Right renal pelvis (tissue), 4 donors: ENCODE measurements at places on chromosomes 7 and 10.

DNA sequence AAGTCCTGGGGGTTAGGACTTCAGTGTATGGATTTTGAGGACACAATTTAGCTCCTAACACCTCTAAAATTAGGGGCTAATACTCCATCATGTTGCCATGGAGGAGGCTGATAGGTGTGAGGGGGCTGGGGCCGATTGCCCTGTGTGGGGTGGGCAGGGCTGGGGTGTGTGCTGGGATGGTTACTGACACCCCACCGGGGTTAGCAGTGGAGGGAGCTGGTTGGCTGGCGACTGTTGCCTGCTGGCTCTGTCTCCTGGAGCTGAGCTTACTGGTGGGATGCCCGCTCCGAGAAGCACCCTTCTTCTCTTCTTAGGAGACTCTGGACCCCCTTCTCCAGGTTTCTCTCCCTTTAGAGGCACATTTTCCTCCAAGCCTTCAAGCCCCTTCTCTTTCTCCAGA lies 22.2 kb upstream of the SH2D4B start:
- no peak for DNase-seq

DNA sequence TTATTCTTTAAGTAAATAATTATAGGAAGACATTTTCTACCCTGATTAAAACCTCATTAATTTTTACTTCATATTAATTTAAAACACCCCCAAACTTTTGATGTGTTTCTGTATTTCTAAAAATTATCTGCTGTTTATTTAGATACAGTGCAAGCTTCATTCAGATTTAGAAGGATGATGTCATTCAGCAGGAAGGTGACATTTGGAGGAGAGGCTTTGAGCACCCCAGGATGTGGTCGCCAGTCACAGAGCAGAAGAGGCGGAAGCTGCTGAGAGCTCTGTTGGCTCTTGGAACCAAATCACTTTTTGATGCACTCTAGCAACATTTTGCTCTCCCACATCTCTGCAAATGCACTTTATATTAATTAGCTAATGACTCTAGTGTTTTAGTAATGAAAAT lies 233.9 kb upstream of the CACNA2D1 start:
- no peak for DNase-seq

DNA sequence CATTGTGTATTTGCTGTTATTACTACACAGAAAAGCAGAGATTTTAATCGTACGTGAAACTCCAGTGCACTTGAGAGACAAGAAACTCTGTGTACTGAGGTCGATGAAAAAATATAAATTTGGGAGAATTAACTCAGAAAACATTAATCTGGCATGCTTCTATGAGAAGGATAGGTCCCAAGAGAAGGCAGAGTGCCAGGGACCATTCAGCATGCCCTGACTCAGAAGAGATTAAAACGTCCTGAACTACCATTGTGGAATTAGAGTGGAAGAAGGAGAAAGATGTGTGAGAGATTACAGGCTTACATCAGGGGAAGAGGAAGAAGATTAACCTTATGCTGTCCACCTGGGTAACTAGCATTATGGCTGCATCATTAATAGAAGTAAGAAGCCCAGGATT lies 72.4 kb downstream of the REEP3 start:
- no peak for DNase-seq

GRCh38 chr10:20115894-20116293 lies 299.7 kb downstream of the PLXDC2 start:
- no peak for DNase-seq

DNA sequence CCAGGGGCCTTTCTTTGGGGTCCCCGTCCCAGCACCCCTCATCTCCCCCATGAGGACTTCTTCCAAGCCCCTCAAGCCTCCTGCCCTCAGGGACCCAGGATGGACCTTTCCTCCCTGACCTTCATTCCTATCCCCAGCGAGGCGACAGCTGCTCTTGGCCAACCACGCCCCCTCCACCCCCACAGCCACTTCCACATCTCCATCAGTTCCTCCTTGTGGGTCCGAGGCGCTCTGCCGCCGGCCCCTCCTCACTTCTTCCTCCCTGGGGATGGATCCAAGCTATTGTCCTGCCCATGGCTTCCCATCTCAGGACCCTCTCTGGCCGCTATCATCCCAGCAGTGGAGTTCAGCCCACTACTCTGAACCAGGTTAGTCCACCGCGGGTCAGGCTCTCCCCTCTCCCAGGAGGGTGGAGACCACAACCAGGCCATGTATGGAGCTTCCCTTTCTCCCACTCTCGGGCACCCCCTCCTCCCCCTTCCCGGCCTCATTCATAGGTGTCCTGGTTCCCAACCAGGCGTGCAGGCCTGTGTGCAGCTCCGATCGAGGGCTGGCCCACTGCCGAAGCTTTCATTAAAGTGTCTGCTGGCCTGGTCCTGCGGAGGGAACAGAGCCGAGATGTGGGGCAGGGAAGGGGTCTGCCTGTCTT lies 1.7 kb upstream of the SH2B2 start:
- DNase-seq: no peak

DNA sequence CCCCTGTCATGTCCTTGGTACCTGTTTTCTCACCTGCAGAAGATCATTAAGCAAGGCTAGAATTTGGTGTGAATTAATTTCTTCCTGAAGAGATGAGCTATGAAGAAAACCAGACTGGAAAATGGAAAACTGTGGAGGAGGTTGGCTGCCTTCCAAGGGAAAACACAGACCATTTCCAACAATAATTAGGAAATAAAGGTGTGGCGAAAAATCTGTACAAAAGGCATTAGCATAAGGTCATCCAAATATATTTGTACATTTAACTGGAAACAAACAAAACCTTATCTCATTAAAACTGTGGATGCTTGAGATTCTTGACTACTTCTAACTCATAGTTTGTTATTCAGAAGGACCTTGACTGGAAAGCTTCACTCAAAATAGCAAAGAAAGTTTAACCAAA lies 1.7 kb downstream of the STN1 start:
- DNase-seq: no peak

GRCh38 chr10:71187600-71187999 lies 24.8 kb upstream of the UNC5B start:
- no peak for DNase-seq

- no peak for DNase-seq
Measured at GRCh38 chr10:124162136-124162535, 68.7 kb upstream of the CHST15 start.

DNA sequence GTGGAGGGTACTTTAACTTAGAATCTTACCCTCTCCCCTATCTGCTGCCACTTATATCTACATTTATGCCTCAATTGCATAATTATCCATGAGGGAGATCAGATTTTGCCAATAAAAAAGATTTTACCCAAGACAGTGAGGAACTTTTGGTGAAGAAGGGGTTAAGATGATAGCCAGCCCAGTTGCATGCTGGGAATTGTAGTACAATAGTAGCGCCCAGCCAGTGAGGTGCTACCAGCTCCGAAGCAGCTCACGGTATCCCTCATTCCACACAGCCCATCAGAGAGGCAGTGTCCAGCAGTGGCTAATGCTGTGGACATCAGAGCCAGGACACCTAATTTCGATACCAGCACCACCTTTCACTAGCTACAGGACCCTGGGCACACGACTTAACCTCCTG lies 5.9 kb upstream of the LGI1 start:
- no peak for DNase-seq

DNA sequence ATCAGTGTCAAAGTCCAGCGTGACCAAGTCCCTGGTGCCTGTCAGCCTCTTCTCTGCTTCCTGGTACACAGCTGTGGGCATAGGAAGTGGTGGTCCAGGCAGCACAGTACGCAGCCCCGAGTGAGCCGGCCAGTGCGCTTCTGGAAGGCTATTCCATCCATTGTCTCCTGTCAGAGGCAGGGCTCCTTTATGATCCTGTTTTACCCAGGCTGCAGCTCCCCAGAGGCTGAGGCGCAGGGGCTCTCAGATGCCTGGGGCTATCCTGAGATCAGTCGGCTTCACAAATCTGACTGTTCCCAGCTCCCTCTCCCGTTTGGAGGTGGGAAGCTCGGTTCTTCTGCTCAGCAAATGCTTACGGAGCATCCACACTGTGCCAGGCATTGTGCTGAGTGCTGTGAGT lies 70.3 kb downstream of the LANCL2 start:
- DNase-seq: no peak

- no peak for DNase-seq
Measured at GRCh38 chr7:81190997-81191768, 272.3 kb upstream of the SEMA3C start.

DNA sequence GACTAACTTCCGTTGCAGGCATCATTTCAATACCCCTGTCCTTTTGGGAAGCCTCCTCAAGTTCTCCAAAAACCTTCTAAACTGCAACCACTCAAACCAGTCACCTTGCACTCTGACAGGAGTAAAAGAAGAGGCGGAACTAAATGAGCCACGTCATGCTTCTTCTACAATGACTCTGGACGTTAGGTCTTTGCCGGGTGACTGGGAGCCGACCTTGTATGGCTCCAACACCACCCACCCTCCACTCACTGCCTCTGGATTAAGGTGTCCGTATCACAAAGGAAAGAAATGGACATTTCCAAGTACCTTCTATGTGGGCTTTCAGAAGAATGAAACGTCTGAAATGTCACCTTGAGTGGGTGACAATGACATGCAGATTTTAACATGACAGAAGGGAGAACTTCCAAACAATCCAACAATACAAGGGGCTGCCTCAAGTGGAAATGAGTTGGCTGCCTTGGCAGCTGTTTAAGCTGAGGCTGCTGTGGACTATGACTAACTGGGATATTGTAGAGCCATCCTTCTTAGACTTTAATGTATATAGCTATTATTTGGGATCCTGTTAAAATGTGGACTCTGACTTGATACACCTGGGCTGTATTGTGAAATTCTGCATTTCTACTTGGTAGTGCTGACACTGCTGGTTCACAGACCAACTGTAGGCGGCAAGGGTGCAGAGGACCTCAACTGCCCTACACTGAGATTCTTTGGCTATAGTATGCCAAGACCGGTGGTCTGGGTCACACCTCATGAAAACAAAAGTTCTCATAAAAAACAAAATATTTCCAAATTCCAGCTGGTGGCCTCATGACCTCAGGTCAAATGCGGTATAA lies 33.8 kb upstream of the PDLIM1 start:
- DNase-seq: no peak

GRCh38 chr10:76301211-76301610 lies 869.8 kb downstream of the LRMDA start:
- DNase-seq: no peak

DNA sequence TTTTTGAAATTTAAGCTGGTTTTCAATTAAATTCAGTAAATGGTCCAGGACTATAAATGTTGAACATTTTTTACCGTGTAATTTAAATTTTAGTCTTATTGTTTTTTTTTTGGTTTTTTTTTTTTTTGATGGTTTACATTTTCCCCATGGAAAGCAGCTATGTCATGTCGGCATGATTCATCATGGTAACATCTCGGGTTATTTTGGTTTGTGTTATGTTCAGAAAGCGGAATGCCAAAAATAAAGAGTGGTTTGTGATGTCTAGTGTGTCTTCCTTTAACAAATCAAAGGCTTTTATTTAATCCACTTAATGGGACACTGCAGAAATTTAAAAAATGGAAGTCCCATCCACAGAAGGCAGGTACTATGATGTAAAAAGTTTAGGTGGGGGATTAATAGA lies 58.5 kb downstream of the TRUB1 start:
- no peak for DNase-seq

DNA sequence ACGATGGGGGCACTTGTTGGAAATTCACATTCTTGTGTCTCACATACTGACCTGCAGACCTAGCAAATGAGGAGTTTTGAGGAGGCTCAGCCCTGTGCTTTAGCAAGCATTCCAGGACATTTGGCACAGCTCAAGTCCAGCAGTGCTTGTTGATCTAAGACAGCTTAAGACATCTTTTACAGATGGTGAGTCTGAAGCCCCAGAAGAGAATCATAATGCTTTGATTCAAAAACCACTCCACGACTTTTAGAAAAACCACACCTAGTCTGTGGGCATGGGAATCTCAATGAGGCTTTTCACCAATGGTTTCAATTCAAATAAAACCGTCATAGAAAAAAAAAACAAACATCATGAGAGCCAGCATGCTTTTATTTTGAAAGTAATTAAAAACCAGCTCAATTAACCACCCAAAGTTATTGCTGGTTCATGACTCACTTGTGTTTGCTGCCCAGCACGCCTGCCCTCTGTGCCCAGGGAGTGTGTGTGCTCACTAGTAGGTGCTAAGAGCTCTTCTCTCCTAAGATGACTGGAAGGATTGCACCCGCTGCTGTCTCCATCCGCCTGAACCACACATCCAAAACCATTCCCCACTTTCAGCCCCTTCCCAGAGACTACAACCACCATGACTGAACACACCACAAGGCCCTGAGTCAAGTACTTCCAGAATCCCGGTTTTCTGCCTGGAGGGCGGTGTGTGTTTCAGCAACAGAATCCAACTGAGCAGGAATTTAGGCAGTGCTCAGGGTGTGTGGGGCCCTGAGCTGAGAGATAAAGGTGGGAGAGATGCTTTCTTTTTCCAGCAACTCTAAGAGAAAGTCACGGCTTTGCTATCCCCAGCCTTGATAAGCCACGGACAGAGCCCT lies 130.2 kb upstream of the ADAM12 start:
- no peak for DNase-seq

DNA sequence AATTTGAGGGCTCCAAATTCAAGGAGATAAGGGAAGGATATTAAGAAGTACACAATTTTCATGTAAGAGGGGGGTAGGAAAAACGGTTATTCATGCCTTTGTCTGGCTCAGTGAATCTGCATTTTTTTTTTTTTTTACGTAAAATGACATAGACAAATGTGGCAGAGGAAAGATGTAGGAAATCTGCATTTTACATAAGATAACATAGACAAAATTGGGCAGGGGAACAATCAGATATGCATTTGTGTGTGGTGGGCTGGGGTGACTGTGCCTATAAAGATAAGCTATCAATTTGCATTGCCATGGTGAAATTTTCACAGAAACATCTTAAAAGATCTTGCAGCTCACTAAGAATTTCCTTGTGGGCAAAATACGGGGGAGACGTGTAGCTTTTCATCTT lies 92.7 kb upstream of the GPR141 start:
- no peak for DNase-seq

DNA sequence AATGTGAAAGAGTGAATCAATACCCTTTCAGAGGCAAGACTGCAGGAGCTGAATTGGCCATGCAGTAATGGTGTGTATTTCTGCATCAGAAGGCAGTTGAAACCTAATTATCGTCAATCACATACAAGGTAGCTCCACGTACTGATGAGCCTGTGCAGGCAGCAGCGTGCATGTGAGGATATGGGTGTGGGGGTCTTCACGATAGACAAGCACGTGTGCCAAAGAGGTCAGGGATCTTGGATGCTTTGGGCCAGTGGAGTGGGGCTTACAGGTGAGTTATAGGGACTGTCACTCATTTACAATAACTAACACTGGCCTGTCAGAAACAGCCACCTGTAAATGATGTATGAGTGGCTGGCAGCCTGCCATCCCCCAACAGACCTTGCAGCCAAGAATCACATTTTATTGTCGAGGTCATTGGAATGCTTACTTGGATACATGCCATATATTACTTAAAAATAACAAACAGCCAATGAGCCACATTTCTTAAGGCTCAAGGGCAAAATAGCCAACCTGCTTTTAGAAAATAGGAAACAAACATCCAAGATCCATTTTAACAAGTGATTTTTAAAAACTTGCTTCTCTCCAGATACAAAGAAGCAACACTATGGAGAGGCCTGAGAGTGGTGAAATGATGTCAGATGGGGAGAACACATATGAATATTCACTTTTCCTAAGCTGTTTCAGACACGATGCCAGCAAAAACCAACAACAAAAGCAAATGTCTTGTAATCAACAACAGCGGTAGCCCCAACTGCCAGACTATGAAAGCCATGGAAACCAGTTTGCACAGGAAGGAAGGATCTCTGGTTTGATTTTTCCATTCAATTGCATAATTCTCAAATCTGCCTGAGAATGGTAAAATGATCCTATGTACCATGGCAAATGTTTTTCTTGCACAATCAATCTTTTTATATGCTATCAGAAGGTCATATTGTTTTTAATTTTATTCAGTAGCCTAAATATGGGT lies 210.7 kb downstream of the SKAP2 start:
- no peak for DNase-seq
